Activated CD8-positive, alpha-beta T cell treated with anti-CD3 and anti-CD28 coated beads, Interleukin-2, amount 10 ng/mL, durations not matched to agents 7 days and 5 days (primary cell): ENCODE measurements at places on chromosomes 12 and 14. TPM values are rescaled to one million over a fixed set of nuclear protein-coding genes. Genes with fewer than 3 reads are reported as not detected.

DNA sequence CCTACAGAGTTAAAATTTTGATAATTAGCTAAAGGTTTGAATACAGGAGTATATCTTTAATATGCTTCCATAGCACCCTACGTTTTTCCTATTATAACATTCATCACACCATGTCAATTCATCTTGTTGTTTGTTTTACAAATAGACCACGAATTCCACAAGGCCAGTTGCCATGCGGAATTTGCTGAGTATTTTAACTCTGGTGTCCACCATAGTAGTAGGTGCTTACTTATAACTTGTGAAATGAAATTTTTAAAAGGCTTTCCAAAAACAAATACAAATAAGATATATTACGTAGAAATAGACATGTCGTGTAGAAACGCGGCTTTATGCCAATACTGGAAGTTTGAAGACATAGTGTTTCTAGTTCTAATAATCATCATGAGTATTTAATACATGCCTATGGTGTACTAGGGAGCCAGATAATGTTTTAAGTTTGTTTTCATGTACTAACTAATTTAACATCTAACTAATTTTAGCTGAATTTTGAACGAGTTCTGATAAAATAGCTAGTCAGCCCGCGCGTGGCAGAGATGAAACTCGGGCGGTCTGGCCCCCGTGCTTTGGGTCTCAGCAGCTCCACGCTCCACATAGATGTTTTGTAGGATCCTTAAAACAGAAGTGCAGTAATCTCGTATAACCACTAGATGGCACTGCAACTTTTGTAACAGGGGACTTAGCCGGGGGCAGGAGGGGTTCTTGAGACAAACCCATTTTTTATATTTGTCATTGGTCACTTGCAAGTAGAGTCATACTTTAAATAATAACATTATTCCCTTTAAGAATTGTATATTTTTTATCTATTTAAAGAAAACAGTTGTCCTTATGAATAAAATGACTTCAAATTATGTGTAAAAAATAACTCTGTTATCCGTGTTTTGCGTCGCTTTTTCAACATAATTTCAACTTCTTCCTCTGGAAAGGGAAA is 10.2 kb downstream of the CD69 start:
- peaks cover 56% of the 10 kb centered on the region for H3K4me1 ChIP-seq
- H3K27me3 ChIP-seq = no peaks in the 10 kb centered on the region
- H3K4me3 ChIP-seq = peak overlapping the region; percentile 51
- H3K36me3 ChIP-seq = peaks cover 37% of the 10 kb centered on the region
- peak; percentile 75 for DNase-seq
- H3K27ac ChIP-seq = peak overlapping the region; percentile 72

DNA sequence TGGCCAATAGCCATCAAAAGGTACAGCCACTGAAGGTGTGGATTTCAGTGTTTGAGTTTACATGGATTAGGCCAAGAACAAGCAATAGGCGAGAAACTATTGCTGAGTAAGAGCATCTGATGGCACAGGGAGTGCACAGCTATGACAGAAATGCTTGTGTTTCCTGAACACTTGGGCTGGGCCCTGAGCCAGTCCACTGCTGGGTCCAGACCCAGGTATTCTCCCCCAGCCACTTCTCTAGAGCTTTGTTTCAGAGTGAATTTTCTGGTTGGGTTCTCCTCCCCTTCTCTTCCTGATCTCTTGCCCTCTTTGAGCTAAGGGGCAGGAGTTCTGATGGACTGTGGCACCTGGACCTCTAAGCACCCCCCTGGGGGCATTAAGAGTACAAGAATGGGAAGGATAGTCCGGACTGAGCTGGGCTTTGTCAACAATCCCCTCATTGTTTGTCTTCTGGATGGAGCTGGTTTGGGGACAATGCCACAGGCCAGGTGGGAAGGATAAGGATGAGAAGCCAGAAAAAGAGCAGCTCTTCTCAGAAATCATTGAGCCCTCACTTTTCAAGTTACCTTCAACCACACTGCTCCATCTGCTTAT is 8.3 kb downstream of the HOXC5 start:
- no peaks in the 10 kb centered on the region for H3K36me3 ChIP-seq
- H3K27me3 ChIP-seq = peaks cover 86% of the 10 kb centered on the region
- no peak overlapping the region for H3K4me3 ChIP-seq
- H3K27ac ChIP-seq = no peak overlapping the region
- no peak for DNase-seq
- H3K4me1 ChIP-seq = peaks cover 18% of the 10 kb centered on the region

DNA sequence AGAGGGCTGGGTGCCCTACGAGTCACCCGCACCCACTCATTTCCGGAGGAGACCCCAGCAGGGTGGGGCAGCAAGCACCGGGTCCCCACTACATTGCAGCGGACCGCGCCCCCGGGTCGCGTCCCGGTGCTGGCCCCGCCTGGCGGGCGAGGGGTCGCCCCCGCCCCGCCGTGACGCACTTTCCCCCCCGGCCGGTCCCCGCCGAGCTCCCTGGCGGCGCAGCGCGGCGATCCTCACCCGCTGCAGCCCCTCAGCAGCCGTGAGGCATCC is 106.1 kb downstream of the PRICKLE1 start:
- H3K27ac ChIP-seq = no peak overlapping the region
- peaks cover 72% of the 10 kb centered on the region for H3K27me3 ChIP-seq
- H3K36me3 ChIP-seq = no peaks in the 10 kb centered on the region
- DNase-seq = no peak
- H3K4me1 ChIP-seq = peaks cover 9% of the 10 kb centered on the region

GRCh38 chr14:57933349-57933748 is 67.5 kb upstream of the SLC35F4 start:
- no peaks in the 10 kb centered on the region for H3K4me1 ChIP-seq
- no peak for DNase-seq

DNA sequence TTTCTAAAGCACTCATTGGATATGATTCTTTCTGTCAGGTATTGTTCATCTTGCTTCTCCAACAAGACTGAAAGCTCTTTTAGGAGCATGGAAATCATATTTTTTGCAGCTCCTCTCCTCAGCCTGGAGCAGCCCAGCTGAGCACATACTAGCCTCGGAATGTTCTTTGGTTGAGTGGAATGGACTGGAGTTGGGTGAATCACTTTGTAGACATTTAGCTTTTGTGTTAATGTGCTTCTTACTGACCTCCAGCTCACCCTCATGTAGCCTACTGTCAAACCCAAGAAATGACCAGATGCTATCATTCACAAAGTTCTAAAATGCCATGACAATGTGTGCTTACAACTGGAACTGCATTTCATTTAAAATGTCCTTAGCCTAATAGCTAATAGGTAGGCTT is 161.1 kb downstream of the NUAK1 start:
- DNase-seq = no peak
- no peak overlapping the region for H3K27ac ChIP-seq
- no peaks in the 10 kb centered on the region for H3K27me3 ChIP-seq
- H3K4me1 ChIP-seq = no peaks in the 10 kb centered on the region
- H3K36me3 ChIP-seq = no peaks in the 10 kb centered on the region

- H3K27me3 ChIP-seq = no peaks in the 10 kb centered on the region
- H3K27ac ChIP-seq = no peak overlapping the region
- no peak for DNase-seq
- no peaks in the 10 kb centered on the region for H3K4me1 ChIP-seq
- H3K4me3 ChIP-seq = no peak overlapping the region
Measured at GRCh38 chr12:72647139-72647538, 375.0 kb downstream of the TRHDE start.

GRCh38 chr12:53869500-53869899 is 69.1 kb upstream of the HOXC13 start:
- peaks cover 30% of the 10 kb centered on the region for H3K27me3 ChIP-seq
- no peak for DNase-seq
- H3K27ac ChIP-seq = no peak overlapping the region
- no peaks in the 10 kb centered on the region for H3K36me3 ChIP-seq

GRCh38 chr14:29803045-29803444 is 124.6 kb downstream of the PRKD1 start:
- DNase-seq = no peak
- H3K4me1 ChIP-seq = no peaks in the 10 kb centered on the region
- H3K4me3 ChIP-seq = no peak overlapping the region
- H3K27me3 ChIP-seq = no peaks in the 10 kb centered on the region
- H3K27ac ChIP-seq = no peak overlapping the region

GDF3 gene
- total RNA-seq = not detected

KRT5 gene
- total RNA-seq = not detected

RFLNA gene
- not detected for total RNA-seq
